Articular chondrocyte of knee joint (primary cell): ENCODE measurements at places on chromosomes 4 and X. TPM values are rescaled to one million over a fixed set of nuclear protein-coding genes. Genes with fewer than 3 reads are reported as not detected.

MTCP1 gene
- total RNA-seq: 5.3 and 6.9 TPM in 2 replicates

CD38 gene
- 0.11 and 0.13 TPM in 2 replicates for total RNA-seq

PPP1R2C gene
- total RNA-seq: not detected in 2 replicates

GRK4 gene
- 5.1 and 8.1 TPM in 2 replicates for total RNA-seq

EXOC1L gene
- total RNA-seq: not detected in 2 replicates

ADH1C gene
- total RNA-seq: 0.26 and 0.32 TPM in 2 replicates

UGT2A3 gene
- not detected in 2 replicates for total RNA-seq

SPOCK3 gene
- not detected in 2 replicates for total RNA-seq

TCEAL9 gene
- 166 and 184 TPM in 2 replicates for total RNA-seq

VEGFC gene
- total RNA-seq: 29.1 and 62.5 TPM in 2 replicates

MAGEB6 gene
- total RNA-seq: not detected in 2 replicates

F8 gene
- 16.5 and 18.4 TPM in 2 replicates for total RNA-seq

PYURF gene
- 63.1 and 81.6 TPM in 2 replicates for total RNA-seq

UCP1 gene
- not detected in 2 replicates for total RNA-seq

PRRG3 gene
- total RNA-seq: under 0.01 and 0.11 TPM in 2 replicates
